ENCODE measurements at places on chromosomes 16 and 17.

GRCh38 chr16:76910931-76911330 lies 280.1 kb upstream of the MON1B start:
- no peaks in the 10 kb centered on the region for H3K4me1 ChIP-seq
- H3K4me3 ChIP-seq, result no peak overlapping the region
- H3K27me3 ChIP-seq, result no peaks in the 10 kb centered on the region
- DNase-seq, result no peak
- H3K27ac ChIP-seq, result no peak overlapping the region

DNA sequence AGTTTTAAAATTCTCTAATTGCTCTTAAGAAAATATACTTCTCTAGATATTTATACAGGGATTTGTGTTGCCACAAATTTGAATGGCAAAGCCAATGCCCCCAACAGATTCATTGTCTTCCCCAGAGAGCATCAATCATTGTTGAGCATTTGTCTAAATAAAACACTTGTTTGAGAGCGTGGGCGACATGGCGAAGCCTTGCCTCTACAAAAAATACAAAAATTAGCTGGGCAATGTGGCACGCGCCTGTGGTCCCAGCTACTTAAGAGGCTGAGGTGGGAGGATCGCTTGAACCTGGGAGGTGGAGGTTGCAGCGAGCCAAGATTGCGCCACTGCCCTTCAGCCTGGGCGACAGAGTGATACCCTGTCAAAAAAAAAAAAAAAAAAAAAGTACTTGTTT lies 13.4 kb upstream of the SRSF1 start:
- no peak overlapping the region for H3K27ac ChIP-seq
- H3K4me3 ChIP-seq, result no peak overlapping the region
- H3K27me3 ChIP-seq, result no peaks in the 10 kb centered on the region
- no peaks in the 10 kb centered on the region for H3K4me1 ChIP-seq

DNA sequence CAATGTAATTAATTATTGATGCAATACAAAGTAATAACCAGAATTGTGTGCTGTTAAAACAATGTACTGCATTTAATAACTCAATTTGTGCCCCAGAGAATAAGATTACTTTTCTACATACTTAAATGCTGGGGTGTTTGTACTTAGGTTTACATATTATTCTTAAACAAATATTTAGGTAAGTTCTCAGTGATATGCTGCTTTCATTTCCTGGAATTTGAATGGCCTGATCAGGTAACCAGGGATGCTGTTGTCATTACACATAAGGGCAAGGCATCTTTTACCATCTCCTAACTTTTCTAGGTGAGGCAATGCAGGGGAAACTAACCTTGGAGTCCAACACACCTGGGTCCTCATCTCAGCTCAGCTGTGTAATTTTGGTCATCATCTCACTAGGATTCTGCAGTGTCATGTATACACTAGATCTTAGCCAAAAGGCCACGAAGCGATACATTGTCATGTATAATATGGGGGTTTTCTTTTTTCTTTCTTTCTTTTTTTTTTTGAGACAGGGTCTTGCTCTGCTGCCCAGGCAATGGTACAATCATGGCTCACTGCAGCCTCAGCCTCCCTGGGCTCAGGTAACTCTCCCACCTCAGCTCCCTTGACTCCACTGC lies 45.2 kb downstream of the MYO1D start:
- DNase-seq, result no peak
- no peak overlapping the region for H3K4me3 ChIP-seq

DNA sequence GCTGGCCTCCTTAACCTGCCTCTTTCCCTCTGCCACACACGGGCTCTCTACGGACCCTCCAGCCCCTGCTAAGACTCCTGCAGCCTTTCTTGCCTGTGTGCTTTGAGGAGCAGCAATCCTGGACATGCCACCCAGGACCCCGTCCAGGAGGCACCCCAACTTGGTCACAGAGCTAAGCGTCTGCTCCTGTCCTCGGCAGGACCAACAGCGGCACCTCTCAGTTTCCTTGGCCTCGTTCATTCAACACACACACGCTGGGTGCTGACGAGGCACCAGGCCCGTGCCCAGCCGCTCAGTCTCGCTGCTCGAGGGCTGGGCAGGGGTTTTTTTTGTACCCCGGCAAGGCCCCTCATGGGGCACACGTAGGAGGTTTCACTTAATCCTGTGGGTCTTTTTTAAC lies 15.2 kb downstream of the RPH3AL start:
- H3K27ac ChIP-seq, result no peak overlapping the region
- H3K36me3 ChIP-seq, result no peaks in the 10 kb centered on the region
- no peaks in the 10 kb centered on the region for H3K27me3 ChIP-seq
- H3K4me3 ChIP-seq, result no peak overlapping the region
- no peak for DNase-seq

DNA sequence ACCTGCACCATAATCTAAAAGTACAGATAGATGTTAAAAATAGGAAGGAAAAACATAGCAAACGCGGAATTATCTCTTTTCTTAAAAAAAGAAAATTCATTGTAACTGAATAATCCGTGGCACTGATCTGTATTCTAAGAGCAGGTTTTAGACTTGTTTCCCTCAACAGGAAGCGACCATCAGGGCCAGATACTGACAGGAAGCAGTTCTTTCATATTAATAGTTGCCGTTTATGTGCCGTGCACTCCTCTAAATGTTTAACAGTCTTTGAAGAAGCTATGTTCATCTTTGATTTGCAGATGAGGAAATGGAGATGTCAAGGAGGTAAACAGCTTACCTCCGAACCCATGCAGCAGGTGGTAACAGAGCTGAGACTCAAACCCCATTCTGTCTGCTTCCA lies 23.6 kb downstream of the DYNLRB2 start:
- H3K27ac ChIP-seq, result no peak overlapping the region
- H3K36me3 ChIP-seq, result no peaks in the 10 kb centered on the region
- H3K27me3 ChIP-seq, result no peaks in the 10 kb centered on the region
- H3K4me1 ChIP-seq, result peaks cover 2% of the 10 kb centered on the region

GRCh38 chr16:81745704-81746558 lies 33.2 kb upstream of the PLCG2 start:
- H3K4me3 ChIP-seq, result peak overlapping the region; percentile 41
- peak overlapping the region; percentile 66 for H3K27ac ChIP-seq
- H3K4me1 ChIP-seq, result peaks cover 3% of the 10 kb centered on the region
- no peaks in the 10 kb centered on the region for H3K27me3 ChIP-seq

DNA sequence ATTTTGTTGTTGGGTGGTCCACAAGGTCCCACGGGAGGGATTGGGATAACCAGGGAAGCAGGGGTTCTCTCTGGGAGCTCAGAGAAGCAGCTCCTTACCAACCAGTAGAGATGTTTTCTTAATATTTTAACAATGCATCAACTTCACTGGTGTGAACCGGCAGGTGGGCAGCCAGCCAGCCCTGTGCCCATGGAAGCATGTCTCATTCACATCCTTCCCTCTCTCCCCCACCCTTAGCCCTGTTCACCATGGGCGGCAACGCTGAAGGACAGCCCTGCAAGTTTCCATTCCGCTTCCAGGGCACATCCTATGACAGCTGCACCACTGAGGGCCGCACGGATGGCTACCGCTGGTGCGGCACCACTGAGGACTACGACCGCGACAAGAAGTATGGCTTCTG lies 9.3 kb downstream of the MMP2 start:
- no peak overlapping the region for H3K27ac ChIP-seq
- H3K36me3 ChIP-seq, result peaks cover 48% of the 10 kb centered on the region
- H3K4me1 ChIP-seq, result peaks cover 4% of the 10 kb centered on the region
- DNase-seq, result no peak
- H3K27me3 ChIP-seq, result no peaks in the 10 kb centered on the region

All from stomach (tissue), 19 donors.